ENCODE measurements at places on chromosomes 11 and 22. TPM values are rescaled to one million over a fixed set of nuclear protein-coding genes. Genes with fewer than 3 reads are reported as not detected.

MIOX gene
- not detected for polyA plus RNA-seq

NXPE4 gene
- not detected for polyA plus RNA-seq

CCDC73 gene
- not detected for polyA plus RNA-seq

LRRN4CL gene
- polyA plus RNA-seq: 0.82 TPM

LRRC55 gene
- polyA plus RNA-seq: 3.3 TPM

PKNOX2 gene
- polyA plus RNA-seq: 1.2 TPM

SRPRA gene
- polyA plus RNA-seq: 24.9 TPM

TBX10 gene
- polyA plus RNA-seq: not detected

TAF6L gene
- 55.2 TPM for polyA plus RNA-seq

ANKK1 gene
- not detected for polyA plus RNA-seq

SCN4B gene
- polyA plus RNA-seq: 0.92 TPM

OR51E2 gene
- not detected for polyA plus RNA-seq

TRIM49B gene
- polyA plus RNA-seq: not detected

SYNGR1 gene
- 68.4 TPM for polyA plus RNA-seq

GAB4 gene
- polyA plus RNA-seq: not detected

PHETA2 gene
- polyA plus RNA-seq: 0.22 TPM

RIC3 gene
- 103 TPM for polyA plus RNA-seq

BCO2 gene
- polyA plus RNA-seq: 7.4 TPM

GSTT4 gene
- polyA plus RNA-seq: not detected

CST6 gene
- polyA plus RNA-seq: not detected

OSBP2 gene
- polyA plus RNA-seq: 8.7 TPM

PLEKHB1 gene
- polyA plus RNA-seq: 0.40 TPM

MS4A6E gene
- not detected for polyA plus RNA-seq

OR4A5 gene
- not detected for polyA plus RNA-seq

CTTN gene
- polyA plus RNA-seq: 220 TPM

CHST1 gene
- polyA plus RNA-seq: 22.8 TPM

OR8D1 gene
- polyA plus RNA-seq: not detected

TPBGL gene
- polyA plus RNA-seq: not detected

SIPA1 gene
- 6.5 TPM for polyA plus RNA-seq

PTPRCAP gene
- polyA plus RNA-seq: 1.7 TPM

SLC22A25 gene
- not detected for polyA plus RNA-seq

GP1BB gene
- polyA plus RNA-seq: 40.7 TPM

SULT4A1 gene
- polyA plus RNA-seq: 182 TPM

MRPL40 gene
- 34.0 TPM for polyA plus RNA-seq

TRIM48 gene
- polyA plus RNA-seq: not detected

HBD gene
- not detected for polyA plus RNA-seq

OLFML1 gene
- polyA plus RNA-seq: not detected

CYB5R2 gene
- polyA plus RNA-seq: not detected

PCNX3 gene
- polyA plus RNA-seq: 7.8 TPM
